Mesothelial cell of epicardium (in vitro differentiated cells): ENCODE measurements at places on chromosomes 5 and 9.
A peak's percentile ranks its signal among the peaks of the same experiment; 100 is the strongest.

DNA sequence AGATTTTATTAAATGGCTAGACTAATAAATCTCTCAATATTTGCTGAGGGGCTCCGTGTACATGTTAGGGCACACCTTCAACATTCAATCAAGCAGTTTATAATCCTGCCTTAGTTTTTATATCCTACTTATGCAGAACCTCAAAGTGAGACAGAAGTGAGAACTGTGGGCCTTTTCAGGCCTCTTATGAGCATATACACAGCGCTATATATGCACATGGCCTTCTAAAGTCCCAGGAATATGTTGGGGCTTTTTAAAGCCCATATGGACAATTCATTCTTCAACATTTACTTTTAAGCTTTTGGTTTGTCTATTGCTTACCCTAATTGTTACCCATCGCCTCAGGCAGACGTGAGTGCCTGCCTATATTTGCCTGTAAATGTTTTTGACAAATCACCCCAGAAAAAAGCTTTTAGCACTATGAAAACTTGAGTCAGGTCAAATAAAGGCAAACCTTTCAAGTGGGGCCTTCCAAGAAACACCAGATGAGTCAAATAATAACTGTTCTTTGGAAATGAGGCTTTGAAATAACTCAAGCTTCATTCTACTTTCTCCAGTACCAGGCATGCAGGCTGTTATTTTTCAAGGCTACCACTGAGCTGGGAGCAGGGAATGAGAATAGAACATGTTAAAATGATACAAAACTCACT is 58.2 kb downstream of the ESM1 start:
- DNase-seq = no peak

GRCh38 chr9:129624947-129625346 is 1.0 kb upstream of the NTMT1 start:
- DNase-seq = no peak

GRCh38 chr5:172984244-172984953 is 828 bp downstream of the ATP6V0E1 start:
- DNase-seq = peak; percentile 67

- DNase-seq = no peak
These were observed 160.7 kb upstream of the DAPK1 start for GRCh38 chr9:87336914-87337333.

GRCh38 chr9:132970324-132971062 is 8.0 kb upstream of the GFI1B start:
- no peak for DNase-seq

- peak; percentile 5 for DNase-seq
These were observed 24.4 kb upstream of the COL5A1 start for GRCh38 chr9:134617246-134617645.
